ENCODE measurements at places on chromosomes 12 and 14.
A peak's percentile ranks its signal among the peaks of the same experiment; 100 is the strongest.

GRCh38 chr14:102622262-102622885 is 29.9 kb downstream of the RCOR1 start:
- no peak for DNase-seq

DNA sequence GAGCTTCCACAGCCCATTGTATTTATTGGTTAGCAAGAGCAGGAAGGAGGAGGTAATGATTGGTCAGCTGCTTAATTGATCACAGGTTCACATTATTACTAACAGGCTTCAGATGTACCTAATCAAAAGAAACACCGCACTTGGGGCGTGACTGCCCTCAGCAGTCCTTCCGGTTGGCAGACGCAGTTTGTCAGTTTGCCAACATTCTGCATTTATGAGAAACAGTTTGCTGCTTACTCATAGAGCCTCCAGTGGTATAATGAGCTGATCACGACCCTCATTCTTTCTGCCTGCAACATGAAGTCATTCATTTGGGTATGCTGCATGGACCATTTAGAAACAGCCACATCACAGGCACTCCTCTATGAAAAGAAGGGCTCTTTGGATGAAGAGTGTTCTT is 42.5 kb upstream of the PPM1H start:
- DNase-seq = peak; percentile 3

GRCh38 chr12:15698377-15698871 is 90.8 kb downstream of the EPS8 start:
- no peak for DNase-seq

GRCh38 chr12:49671031-49671765 is 36.0 kb downstream of the FMNL3 start:
- DNase-seq = no peak

DNA sequence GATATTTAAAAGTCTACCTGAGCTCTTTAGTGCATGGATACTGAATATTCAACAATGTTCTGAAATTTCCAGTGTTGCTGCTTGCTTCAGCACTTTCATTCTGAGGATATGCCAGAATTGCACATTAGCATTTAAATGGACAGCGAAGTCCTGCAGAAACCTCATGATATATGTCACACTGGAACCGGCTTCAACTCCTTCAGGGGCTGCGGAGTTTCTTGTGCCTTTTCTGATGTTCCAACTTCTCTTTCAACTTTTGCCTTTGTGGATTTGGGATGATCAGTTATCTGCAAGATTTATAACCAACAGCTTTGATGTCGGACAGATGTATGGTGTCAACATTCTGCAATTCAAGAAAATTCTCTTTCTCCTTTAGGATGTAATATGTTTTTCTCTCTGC is 142.5 kb upstream of the LMNTD1 start:
- DNase-seq = no peak

DNA sequence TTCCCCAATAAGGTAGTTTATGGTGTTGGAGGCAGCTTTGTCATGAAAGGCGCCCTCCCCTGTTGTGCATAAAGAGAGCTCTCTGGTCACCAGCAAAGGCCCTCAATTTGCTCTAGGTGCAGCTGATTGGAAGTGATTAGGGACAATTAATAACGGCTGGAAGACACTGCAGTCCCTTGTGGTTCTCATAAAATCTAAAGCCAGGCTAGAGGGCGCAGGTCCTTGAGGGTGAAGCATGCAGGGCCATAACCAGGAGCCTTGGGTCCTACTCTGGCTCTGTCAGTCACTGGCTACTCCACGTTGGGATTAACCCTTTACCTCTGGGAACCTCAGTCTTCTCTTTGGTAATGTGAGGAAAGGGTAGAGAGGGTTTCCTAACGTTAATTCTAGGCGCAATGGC is 1.9 kb downstream of the DAAM1 start:
- DNase-seq = peak; percentile 55

- DNase-seq = no peak
These were observed 1.3 kb downstream of the ARID4A start for GRCh38 chr14:58299401-58300330.

DNA sequence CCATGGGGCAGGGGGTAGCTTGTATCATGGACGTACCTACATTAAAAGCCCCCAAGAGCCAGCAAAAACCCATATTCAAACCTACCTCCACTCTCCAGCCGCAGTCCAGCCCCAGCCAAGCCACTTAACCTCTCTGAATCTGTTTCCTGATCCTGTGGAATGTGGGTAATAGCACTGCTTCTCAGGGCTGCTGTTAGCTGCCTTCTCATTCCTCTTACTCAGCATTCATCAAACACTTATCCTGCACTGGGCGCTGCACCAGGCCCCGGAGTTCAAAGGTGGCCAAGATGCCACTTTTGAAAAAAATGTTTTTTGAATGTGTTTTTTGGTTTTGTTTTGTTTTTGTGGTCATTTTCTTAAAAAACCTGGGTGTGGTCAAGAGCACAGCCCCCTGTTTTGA is 237.4 kb downstream of the CHST11 start:
- DNase-seq = no peak

DNA sequence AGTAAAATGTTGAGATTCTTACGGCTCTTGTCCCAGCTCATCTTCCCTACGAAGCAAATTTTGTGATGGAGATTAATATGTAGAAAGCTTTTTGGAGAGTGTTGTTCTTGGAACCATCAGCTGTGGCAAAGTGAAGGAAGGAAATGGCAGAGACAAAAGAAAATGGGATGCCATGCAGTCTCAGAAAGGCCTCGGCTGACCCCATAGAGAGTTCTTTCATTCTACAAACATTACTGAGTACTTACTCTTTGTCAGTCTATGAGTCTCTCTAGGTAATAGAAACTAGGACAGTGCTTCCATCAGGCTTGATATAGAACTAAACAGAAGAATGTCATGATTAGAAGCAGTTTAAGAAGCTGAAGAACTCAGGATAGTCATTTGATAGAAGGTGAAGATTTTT is 134.1 kb downstream of the PLEKHA5 start:
- no peak for DNase-seq

DNA sequence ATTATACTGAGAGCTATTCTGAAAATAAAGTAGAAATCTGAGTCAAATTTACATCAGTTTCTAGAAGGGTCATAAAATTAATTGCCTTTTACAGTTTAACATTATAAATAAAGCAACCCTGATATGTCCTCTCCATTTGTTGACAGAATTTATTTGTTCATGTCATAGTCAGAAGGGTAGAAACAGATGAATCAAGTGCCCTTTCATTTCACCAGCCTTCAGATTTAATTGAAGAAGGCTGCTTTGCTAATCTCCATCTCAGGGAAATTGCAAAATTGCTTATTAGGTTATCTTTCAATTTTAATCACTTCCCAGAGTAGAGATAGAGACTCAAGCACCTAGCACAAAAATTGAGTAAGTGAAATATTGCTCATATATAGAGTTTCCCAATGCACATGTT is 76.8 kb downstream of the ATXN7L3B start:
- peak; percentile 5 for DNase-seq

DNA sequence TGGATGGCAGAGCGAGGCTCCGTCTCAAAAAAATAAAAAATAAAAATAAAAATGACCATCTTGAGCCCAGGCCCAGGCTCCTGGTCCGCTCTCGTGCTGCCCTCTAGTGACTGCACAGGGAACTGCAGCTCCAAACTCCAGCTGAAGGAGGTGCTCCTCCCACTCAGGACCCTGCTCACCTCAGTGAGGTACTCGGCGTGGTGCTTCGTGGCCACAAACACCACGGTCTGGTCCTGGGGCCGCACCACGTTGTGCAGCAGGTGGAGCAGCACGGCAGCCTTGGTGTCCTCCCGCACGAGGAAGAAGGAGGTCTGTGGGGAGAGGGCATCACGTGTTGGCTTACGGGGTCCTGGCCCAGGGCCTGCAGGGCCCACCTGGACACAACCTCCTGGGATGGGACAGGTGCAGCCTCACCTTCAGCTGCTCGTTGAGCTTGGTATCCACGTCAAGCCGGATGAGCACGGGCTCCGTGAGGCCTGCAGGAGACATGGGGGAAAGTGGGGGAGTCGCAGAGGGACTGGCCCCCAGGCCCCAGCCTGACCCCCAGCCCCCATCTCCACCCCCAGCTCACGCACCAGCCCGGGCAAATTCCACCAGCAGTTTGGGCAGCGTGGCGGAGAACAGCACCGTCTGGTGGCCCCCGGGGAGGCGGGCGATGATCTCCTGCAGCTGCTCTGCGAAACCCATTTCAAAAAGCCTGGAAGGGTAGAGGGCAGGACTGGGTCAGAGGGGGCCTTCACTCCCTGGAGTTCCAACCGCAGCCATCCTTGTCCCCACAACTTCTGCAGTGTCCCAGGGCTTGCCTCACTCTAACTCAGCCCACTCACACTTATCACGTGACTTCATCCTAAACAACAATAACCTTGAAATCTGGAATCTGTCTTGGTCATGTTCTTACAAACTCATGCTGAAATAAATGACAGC is 10.6 kb downstream of the DDX54 start:
- no peak for DNase-seq

GRCh38 chr12:31605531-31605930 is 14.6 kb upstream of the DENND5B start:
- DNase-seq = no peak

GRCh38 chr14:104357689-104358527 is 219.5 kb downstream of the KIF26A start:
- DNase-seq = no peak

- no peak for DNase-seq
These were observed 350.7 kb downstream of the C12orf50 start for GRCh38 chr12:87678453-87678852.

DNA sequence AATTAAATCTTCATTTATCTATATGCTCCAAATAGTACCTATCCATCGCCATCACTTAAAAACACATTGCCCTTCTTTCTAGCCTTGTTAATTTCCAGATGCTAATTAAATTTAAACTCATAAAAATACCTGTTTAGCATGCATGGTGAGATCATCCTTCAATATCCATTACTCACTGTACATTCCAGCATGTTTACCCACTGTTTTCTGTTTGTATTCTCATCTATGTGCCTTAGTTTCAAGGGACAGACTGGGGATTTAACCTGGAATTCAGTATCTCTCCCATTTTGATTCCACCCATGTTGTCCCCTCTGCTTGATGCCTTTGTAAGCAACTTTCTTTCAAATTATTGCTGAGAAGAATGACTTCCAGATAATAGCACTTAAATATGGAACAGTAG is 208.0 kb downstream of the SPTSSA start:
- DNase-seq = no peak

GRCh38 chr12:117227000-117227653 is 36.9 kb upstream of the FBXO21 start:
- DNase-seq = no peak

DNA sequence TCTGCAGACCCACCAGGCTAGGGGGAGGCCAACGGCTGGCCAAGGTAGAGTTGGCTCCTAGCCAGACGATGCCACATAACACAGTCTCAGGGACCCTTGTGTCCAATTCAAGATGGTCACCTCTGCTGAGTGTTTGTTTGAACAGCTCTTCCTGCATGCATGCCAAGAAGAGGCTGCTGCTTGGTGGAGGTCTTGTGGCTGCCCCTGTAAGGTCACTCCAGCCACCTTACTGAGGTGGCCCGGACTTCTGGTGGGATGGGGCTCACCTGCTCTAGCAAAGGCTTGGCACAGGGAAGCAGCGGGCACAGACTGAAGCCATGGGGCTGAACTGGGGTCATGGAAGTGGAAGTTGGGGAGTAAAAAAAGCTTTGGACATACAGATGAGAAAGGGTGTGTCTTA is 210.3 kb downstream of the GLT1D1 start:
- DNase-seq = no peak

GRCh38 chr14:55701638-55702037 is 121.6 kb downstream of the KTN1 start:
- DNase-seq = no peak

DNA sequence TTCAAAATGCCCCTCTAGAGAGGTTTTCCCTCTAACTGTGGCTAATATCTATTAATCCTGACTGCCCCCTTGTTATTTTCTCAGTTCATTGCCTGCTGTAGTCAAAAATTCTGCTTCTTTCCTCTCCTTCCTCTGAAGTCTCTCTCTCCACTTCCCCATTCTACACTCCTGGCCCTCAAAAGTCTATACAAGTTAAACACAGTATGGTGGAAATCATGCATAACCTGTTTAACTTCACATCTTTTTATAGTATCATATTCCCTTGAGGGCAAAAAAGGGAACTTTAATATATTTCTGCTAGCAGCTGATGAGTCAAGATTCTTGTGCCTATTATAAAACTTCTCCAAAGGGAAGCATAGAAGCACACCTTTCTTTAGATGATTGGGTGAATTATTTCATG is 16.7 kb downstream of the GRIP1 start:
- no peak for DNase-seq

GRCh38 chr14:79544698-79545070 is 666.6 kb downstream of the DIO2 start:
- no peak for DNase-seq

DNA sequence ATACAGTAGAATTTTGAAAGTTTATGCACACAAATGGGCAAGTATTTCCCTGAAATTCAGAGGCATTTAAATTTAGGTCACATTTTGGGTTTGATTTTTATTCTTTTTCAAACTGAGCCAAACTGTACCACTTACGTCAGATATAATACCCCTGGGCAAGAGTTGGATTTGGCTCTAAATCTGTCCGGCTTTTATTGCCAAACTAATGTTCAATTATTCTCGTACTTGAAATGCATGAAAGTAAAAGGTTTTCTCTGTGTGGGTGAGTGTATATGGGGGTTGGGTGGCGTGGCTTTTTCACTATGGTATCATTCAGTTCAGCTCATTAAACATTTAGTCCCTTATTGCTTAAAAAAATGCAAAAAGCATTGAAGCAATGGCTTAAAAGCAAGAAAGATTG is 55.9 kb downstream of the SLCO1C1 start:
- no peak for DNase-seq

DNA sequence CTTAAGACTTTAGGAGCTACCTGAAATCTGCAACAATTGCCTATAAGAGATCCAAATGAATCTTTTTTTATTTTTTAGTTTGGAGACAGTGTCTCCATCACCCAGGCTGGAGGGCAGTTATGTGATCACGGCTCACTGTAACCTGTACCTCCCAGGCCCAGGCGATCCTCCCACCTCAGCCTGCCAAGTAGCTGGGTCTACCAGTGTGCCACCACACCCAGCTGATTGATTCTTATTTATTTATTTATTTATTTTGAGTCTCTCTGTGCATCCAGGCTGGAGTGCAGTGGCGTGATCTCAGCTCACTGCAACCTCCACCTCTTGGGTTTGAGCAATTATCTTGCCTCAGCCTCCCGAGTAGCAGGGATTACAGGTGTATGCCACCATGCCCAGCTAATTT is 26.1 kb downstream of the STK38L start:
- no peak for DNase-seq

DNA sequence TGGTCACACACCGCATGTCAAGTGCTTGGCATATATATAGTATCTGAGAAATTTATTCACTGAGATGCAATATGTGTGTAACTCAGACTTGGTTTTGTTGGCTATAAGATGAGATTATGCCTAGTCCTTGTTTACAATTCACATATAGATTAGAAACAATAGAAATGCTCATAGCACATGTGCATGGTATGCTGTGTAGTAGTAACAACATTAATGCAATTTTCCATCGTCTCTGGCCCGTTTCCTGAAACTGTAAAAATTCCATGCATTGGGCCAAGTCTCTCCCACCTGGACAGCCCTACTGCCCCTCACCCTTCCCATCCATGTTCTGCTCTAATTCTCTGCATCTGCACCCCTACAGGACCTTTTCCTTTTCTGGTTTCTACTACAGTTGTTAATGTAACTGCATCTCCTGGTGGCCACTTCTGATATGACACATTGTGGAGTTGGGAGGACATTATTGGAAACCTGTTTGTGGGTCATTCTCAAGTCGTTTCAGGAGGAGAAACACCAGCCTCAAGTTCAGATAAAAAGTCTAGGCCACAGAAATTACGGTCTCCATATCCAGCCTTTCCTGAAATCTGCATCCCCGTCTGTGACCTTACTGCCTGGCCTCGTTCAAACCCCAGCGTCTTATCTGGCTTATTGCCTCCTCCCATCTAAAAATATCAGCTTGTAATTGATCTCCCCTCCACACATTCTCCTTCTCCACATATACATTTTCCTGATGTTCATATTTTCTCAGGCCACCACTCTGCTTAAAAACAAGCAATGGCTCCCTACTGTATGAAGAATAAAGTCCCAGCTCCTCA is 37.5 kb downstream of the EMP1 start:
- peak; percentile 15 for DNase-seq
